ENCODE measurements at places on chromosomes 3 and 15.
A peak's percentile ranks its signal among the peaks of the same experiment; 100 is the strongest.

- DNase-seq: no peak
Observed at GRCh38 chr3:58074997-58075396, 66.8 kb downstream of the FLNB start.

DNA sequence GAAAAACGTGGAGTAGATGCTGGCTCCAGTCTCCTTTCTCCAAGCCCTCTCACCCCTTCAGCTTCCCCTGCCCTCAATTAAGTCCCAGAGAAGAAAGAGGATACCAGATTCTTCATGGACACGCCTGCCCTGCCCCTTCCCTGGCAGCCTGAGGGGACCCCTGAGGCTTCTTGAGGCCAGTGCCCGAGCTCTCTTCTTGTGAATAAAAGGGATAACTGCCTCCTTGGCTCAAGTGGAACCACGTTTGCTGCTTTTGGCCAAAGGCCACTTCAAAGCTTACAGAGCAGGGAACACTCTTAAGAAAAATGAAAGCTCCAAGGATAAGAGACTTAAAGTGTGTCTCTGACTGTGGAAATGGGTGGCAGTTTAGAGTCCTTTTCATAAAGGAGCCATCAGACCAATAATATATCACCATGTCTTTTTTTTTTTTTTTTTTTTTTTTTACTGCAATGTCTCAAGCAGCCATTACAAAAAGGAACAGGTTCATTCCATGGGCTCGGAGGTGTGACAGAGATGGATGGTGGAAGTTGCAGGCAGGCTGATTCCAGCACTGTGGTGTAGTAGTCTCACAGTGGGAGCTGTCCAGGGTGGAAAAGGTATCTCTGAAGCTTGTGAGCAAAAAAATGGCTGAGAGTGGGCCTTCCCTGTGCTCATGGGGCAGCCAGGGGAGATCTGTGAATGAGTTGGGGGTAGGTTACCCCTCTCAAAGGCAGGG, 108.8 kb downstream of the SEMA5B start:
- no peak for DNase-seq

DNA sequence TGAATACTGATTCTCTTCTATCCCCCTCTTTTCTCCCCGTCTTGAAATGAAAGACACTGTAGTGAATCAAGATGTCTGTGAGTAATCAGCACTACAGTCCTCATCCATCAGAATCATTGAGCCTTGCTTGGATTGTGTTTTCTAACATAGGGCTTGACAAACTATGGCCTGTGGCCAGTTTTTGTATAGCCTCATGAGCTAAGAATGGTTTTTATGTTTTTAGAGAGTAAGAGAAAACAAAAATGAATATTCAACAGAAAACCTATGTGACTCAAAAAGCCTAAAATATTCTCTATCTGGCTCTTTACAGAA, 55.2 kb downstream of the PPM1L start:
- no peak for DNase-seq

DNA sequence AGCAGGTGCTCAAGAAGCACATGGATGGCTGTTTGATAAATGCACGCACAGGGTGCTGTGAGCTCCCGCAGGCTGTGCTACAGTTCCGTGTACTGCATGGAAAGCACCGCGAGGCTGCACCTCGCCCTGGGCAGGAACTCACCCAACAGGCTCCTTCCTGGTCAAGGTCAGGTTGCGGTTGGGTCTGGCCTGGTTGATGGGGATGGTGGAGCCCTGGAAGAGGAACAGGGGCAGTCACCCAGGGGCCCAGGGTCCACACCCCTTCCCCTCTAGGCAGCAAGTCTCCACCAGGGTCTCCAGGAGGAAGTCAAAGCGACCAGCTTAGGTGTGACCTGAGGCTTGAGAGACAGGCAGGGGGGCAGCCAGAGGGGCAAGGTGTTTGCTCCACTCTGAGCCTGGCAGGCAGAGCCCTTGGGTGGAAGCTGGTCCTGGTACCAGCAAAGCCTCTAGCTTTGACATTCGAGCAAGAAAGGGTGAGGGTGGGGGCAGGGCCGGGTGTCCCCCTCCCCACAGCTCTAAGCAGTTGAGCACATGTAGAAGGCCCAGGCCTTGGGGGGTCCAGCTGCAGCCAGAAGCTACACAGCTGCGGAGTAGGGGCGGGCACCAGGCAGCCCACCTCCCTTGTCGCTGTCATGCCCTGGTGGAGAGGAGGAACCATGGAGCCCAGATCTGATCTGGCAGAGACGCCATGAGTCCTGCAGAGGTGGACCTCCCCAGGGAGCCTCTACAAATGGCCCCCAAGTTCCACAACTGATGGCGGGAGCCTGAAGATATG, 46.3 kb upstream of the SLC41A3 start:
- peak; percentile 51 for DNase-seq

GRCh38 chr15:64447536-64448315, 12.7 kb upstream of the ZNF609 start:
- DNase-seq: no peak

DNA sequence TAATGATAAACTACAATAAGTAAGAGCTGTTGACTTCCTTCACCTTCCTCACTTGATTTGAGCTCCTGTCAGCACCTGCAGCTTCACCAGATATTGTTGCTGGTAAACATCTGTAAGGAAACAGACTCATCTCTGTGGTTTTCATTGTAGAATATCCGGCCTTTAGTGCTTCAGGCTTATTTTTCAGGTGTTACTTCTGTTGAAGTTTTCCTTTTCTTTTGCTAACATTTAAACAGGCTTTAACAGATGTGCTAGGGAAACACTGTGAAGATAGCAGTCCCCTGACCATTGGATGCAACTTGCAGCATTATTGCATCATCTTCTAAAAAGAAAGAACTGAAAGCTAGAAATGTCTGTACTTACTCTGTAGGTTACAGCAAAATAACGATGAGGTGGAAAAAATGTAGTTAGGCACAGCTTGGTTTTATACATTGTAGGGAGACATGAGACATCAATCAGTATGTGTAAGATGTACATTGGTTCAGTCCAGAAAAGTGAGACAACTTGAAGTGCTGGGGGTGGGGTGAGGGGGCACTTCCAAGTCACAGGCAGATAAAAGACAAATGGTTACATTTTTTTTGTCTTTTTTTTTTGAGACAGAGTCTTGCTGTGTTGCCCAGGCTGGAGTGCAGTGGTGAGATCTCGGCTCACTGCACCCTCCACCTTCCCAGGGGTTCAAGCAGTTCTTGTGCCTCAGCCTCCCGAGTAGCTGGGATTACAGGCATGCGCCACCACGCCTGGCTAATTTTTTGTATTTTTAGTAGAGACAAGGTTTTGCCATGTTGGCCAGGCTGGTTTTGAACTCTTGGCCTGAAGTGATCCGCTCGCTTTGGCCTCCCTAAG, 10.2 kb downstream of the EDEM1 start:
- no peak for DNase-seq

GRCh38 chr3:44028-44676, 152.4 kb upstream of the CHL1 start:
- DNase-seq: no peak

DNA sequence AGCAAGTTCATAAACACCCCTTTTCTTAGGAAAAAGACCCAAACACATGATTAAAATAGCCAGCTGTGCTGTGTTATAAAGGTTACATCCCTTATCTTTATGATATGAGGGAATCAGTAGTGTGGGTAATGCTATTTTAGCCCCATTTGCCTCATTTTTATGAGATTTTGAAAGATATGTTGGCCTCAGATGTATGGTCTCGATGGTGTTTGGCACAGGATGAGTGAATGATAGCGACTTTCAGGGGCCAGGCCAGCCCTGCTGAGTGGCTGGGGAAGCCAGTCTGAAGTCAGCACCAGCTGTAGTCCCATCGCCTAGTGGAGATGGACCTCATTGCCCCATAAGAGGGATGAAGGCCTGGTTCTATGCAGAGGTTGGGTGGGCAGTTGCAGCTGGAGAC, 105.0 kb upstream of the HACD2 start:
- DNase-seq: no peak

- DNase-seq: no peak
Observed at GRCh38 chr3:32457971-32458471, 44.6 kb downstream of the CMTM6 start.

DNA sequence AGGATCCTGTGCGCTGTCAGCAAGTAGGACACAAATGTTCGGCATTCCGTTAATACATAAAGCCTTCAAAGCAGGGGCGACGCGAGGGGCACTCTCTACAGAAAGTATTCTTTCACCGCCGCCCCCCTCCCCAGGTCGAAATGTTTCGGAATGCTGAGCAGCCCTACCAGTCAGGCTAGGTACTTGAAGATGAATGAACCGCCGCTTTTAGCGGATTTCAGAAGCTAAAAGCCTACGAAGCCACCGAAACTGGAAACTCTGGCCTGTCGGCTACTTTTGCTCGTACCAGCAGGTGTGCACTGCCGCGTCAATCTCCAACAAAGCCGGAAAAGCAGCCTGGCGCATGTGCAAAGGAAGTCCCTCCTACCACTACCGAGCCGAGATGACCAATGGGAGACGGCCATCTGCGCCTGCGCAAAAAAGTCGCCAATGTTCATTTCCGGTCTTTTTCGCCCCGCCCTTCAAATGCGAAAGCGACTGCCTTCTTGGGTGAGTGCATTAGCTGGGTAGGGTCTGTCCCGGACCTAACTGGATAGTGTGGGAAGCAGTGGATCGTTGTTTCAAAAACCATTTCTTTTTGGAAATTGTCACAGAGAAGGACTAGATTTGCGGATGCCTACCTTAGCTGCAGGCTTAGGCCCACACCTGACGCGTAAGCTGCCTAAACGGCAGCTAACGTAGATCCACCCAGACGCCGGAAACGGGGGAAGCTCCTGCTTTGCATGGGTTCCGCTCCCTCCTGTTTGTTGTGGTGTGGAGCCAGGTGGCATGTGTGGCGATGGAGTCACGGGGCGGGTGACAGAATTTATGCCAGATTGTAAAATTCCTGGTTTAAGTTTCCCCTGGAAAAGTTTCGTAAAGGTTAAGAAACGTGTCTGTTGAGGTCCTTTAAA, at the start of gene WDR5B:
Gene WDR5B, minus strand, starts transcription at position 301 of the 893 bp plus-strand sequence. CDS start 534 bp downstream, outside the sequence.
- peak; percentile 99 for DNase-seq

DNA sequence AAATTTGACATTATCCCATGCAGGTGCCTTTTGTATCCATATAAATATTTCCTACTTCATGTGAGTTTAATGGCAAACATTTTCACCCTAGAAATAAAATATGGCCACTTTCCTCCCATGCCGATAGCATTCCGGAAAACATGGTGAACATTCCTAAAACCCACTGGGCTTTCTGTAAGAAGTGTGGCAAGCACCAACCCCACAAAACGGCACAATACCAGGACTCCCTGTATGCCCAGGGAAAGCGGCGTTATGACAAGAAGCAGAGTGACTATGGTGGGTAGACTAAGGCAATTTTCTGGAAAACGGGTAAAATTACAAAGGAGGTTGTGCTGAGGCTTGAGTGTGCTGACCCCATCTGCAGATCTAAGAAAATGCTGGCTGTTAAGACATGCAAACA, 7.6 kb downstream of the ANXA2 start:
- no peak for DNase-seq

DNA sequence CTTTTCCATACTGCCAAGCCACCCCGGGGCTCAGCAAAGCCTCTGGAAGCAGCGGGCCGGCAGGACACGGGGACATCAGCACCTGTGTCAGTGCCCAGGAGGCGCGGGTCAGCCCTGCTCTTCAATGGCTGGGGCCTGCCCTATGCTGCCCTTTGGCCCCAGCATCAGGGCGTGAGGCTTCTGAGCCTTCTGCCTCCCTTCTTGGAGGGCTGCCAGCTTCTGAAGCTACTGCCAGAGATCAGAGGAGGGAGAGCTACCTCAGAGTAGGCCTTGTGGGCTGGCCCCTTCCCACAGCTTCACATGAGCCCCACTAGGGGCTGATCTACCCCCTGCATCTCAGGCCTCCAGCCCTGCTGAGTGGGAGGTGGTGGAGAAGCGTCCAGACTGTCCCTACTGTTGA, 13.0 kb upstream of the TMEM115 start:
- DNase-seq: no peak

DNA sequence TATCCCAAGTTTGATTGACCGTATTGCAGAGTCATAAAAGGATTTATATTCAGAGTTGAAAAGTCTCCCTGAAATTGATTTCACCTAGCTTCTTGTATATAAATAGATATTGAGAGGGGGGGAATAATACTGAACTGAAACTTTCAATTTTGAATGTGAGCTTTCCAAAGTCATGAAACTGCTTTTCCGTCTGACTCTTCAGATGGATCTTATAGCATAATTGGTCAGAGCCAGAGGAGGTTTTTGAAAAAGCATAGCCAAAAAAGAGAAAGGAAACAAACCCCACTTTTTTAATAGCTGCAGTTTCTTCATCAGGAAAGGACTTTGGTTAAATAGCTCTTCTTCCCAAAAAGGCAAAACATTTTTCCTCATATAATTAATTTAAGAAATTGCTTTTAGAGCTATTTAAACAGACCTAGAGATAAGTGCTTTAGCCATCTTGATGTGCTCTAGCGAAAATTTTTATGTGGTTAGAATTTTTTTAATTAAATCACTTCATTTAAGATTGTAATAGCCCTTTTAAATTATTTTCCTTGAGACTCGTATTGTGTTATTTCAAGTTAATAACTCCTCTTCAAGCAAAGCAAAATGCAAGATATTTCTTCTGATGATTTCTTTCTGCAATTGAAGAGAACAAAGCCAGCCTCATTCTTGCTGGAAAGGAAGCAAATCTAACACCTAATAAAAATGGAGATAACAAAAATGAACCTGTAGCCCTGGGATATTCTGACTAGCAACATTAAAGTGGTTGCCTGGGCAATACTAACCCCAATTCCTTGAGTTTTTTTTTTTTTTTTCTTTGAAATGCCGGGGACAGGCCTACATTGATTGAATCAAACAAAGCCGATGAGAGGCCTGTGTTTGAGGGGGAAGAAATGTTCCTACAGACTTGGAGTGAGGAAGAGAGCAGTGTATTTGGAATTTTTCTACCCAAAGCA, 173.6 kb downstream of the PTPRG start:
- no peak for DNase-seq

GRCh38 chr15:83365370-83365938, 81.0 kb upstream of the BNC1 start:
- peak; percentile 35 for DNase-seq

DNA sequence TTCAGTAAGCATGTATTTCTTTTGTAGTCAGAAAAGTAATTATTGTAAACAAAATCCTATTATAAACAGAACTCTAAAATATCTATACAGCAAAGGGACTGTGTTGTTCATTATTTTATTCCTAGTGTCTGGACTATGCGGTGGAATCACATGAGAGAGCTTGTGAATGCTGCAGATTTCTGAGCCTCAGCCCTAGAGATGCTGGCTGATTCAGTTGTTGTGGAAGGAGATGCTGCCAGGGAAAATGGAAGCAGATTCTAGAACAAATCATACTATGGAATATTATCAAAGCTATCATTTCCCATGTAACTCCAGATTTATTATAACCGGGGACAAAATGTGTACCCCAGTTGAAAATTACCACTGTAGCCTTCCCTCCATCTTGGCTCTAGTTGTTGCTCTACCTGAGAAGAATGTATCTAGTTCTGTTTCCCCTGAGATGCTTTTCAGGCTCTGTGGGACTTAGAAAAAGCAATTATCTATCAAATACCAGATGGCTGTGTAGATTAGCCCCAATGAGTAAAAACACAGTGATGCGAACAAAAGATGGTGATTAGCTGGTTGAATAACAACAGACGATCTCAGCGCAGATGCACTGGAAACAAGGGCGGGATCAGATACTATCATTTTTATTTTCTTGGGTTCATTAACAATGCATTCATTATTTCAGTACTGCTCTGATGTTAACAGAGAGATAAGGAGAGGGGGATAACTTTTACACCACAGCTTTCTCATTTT, 131.3 kb downstream of the TMEM108 start:
- no peak for DNase-seq

- no peak for DNase-seq
Observed at GRCh38 chr3:51646091-51646490, 25.0 kb upstream of the TEX264 start.
